ENCODE measurements at places on chromosomes 11 and 22.
A peak's percentile ranks its signal among the peaks of the same experiment; 100 is the strongest.

- no peak for DNase-seq
Measured at GRCh38 chr11:70544774-70545609, 146.7 kb downstream of the CTTN start.

DNA sequence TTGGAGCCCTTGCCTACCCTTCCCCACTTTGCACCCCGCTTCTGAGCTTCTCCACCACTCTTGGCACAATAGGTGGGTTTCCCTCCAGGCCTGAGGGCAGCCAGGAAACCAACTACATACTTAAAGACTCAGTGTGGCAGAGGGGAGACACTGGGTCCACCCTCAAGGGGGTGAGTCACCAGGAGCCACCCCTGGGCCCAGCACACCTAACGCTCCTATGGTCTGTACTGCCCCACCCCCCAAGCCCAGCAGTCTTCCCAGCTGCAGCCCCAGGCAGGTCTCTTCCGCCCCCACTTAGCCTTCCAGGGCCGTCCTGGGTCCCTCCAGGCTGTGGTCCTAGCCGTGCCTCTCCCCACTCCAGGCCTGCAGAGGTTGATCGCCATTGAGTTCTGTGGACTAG lies 3.2 kb upstream of the TMPRSS13 start:
- DNase-seq, result no peak

GRCh38 chr11:11787305-11788062 lies 54.3 kb upstream of the USP47 start:
- DNase-seq, result peak; percentile 44

GRCh38 chr11:5288108-5288905 lies 13.4 kb downstream of the OR51B4 start:
- DNase-seq, result no peak

DNA sequence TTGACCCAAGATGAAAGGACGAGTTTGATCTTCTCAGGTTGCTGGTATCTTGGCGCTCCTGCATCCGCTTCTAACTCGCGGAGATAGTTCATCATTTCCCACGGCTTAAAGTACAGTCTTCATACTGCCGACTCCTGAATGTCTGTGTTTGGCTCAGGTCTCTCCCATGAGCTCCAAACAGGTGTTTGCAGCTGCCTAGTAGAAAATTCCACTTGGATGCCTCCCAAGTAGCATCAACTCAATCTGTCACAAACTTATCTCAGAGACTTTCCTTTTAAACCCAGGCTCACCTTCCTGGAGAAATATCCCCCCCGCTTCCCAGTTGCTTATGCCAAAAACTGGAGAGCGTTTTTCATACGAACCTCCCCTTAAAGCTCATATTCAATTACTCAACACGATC lies 986.5 kb downstream of the TBC1D22A start:
- DNase-seq, result no peak

- no peak for DNase-seq
Measured at GRCh38 chr22:25402501-25403283, 161.8 kb upstream of the GRK3 start.

DNA sequence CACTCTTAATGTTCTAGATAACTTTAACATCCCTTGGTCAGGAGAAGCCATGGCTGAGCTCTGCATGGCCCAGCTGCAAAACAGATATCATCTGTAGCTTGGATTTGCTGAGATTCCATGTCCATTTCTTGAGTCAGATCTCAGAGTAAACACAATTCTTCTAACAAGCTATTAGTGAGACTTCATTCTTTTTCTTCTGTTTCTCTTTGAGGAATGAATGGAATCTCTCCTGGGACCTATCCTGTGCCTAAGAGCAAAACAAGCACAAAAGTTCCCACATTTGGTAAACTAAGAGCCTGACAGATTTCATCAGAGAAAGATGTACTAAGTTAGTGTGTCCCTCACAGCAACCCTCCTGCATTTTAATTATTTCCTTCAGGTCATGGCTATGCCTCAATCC lies 142.8 kb downstream of the MAML2 start:
- DNase-seq, result no peak

All from stimulated activated CD8-positive, alpha-beta memory T cell treated with anti-CD3 and anti-CD28 coated beads, Interleukin-7, amount 100 ng/mL, for 24 hours (primary cell).